GM18507 (cell line): ENCODE measurements at places on chromosomes 11 and 22.

DNA sequence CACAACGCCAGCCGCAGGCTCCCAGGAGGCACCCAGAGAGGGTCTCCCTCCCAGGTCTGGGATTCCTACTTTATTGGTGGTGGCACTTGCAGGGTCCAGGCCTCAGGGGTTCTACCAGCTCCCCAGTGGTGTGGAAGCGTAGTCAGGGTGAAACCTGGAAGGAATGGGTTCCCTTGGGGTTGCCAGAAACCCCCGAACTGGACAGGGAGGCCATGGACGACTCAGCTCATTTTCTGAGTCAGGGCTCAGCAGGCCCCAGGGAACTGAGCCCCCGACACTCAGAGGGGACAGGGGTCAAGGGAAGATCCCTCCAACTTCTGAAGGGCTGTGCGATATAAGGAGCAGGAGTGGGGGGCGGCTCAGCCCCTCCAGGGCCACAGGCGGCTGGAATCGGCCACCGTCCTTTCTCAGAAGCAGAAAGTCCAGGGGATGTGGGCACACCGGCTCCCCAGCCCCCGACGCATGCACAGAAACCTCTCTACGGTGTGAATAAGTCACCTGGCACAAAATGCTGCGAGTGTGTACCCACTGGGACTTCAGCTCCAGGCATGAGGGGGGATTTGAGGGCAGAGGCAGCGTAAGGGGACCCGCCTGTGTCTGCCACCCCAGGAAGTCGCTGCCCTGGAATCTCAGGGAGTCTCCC is 25.1 kb downstream of the MRGPRG start:
- no peak for DNase-seq

DNA sequence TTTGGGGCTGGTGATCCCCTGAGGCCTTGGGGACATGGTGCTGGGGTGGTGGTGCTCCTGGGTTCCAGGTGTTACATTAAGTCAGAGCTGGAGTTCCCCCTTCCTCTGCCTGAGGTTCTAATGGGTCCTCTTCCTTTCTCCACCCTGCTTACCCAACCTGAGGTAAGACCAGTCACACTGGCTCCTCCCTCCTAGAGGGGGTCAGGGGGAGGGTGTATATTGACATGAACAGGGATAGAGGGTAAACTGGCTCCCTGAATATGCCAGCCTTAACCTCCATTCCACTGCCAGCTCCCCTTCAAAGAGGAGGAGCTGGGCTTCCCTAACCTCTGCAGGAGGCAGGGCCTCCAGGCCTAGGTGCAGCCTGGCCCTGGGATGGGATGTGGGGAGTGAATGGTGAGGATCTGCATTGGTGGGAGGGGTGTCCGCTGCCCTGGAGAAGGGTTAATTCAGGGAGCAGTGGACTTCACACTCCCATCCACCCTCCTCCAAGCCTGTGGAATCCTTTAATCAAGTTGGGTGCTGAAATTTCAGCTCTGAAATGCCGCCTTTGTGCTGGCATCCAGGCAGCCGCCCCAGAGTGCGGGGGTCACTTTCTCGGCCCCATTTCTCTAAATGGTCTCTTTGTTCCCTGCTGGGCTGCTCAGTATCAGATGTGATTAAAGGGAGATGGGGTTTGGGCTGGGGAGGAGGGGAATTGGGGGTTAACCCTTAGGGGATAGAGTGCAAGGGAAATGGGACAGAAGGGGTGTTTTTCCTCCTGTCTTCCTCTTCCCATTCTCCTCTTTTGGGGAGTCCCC is 15.2 kb downstream of the POLR2F start:
- DNase-seq, result no peak

DNA sequence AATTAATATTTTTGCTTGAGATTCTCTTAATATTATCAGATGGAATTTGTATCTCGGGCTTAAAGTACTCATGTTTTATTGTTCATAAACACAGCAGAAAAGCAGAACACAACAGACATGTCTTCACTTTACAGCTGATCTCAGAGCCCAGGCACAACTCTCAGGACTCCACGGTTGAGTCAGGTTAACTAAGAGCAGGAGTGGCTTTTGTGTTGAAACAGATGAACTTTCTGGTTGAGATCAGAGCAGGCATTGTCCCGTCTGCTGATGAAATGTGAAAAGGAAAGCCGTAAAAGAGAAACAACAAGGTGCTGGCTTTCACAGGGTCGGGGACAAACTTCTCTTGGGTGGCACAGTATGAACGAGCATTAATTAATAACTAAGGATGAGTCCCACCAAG is 49.0 kb downstream of the JHY start:
- DNase-seq, result no peak

DNA sequence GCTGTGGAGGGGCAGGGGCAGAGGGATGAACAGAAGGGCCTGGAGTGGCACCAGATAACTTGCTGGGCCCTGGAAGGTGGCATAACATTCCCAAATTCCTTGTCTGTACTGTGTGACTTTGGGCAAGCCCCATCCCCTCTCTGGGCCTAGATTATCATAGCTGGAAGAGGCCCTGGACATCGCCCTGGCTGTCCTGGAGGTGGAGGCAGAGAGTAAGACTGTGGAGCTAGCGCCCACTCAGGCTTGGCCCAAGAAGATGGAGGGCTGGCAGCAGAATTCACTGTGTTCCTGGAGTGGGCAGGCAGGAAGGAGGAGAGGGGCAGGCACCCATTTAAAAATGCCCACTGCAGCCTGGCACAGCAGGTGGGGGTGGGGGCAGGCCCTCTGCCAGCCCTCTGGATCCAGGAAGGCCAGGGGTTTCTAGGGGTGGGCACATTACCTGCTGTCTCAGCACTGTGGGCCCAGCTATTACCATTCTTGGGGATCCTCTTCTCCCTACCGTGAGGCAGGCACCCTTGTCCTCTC is 22.6 kb downstream of the ARHGEF17 start:
- no peak for DNase-seq

- no peak for DNase-seq
Measured at GRCh38 chr11:125957618-125958332, 11.9 kb downstream of the VSIG10L2 start.

GRCh38 chr11:66417000-66417399 is 3.8 kb upstream of the NPAS4 start:
- no peak for DNase-seq

- DNase-seq, result no peak
Measured at GRCh38 chr11:73192272-73192671, 25.8 kb upstream of the P2RY2 start.

- no peak for DNase-seq
Measured at GRCh38 chr11:105034813-105035620, at the start of gene CASP1. Gene CASP1, minus strand, starts transcription at chr11:105035144. Its CDS starts 31 bp downstream, at chr11:105035113.
